Stimulated activated CD8-positive, alpha-beta memory T cell treated with anti-CD3 and anti-CD28 coated beads, Interleukin-7, amount 100 ng/mL, for 1 hour (primary cell): ENCODE measurements at places on chromosomes 16 and 17.

DNA sequence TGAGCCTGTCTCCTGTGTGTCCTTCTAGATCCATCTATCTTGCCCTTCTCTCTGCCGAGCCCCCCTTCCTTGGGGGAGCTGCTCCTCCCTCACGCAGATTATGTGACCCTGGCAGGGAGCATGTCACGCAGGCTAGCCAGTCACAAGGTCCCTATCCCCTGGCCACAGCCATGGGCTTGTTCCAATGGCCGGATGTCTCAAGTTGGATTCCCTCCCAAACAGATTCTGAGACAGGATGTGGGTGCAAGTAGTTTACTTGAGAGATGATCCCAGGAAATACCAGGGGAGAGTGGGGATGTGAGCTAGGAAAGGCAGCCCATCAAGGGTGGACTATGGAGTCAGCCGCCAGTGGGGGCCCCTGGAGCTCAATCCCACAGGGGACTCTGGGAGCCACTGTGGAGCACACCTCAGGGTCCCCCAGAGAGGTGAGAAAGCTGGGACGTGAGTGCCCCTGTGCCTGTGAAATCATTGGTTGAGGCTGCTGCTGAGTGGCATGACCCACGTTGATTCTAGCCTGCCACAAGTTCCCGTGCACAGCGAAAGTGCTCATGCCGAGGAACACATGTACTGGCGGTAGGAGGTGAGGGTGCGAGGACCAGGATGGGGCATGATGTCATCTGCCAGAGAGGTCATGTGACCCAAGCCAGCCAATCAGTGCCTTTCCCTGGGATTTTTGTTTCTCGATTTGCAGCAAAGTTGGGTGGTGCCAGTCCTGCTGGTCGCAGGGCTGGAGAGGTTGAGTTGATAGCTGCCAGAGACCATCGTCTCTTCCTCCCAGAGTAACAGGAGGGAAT lies 6.4 kb upstream of the CRISPLD2 start:
- no peak for DNase-seq

GRCh38 chr17:43543300-43543699 lies 2.8 kb downstream of the ETV4 start:
- DNase-seq: no peak

- DNase-seq: peak; percentile 19
These were observed 30.1 kb downstream of the VAC14 start for GRCh38 chr16:70770626-70771552.

DNA sequence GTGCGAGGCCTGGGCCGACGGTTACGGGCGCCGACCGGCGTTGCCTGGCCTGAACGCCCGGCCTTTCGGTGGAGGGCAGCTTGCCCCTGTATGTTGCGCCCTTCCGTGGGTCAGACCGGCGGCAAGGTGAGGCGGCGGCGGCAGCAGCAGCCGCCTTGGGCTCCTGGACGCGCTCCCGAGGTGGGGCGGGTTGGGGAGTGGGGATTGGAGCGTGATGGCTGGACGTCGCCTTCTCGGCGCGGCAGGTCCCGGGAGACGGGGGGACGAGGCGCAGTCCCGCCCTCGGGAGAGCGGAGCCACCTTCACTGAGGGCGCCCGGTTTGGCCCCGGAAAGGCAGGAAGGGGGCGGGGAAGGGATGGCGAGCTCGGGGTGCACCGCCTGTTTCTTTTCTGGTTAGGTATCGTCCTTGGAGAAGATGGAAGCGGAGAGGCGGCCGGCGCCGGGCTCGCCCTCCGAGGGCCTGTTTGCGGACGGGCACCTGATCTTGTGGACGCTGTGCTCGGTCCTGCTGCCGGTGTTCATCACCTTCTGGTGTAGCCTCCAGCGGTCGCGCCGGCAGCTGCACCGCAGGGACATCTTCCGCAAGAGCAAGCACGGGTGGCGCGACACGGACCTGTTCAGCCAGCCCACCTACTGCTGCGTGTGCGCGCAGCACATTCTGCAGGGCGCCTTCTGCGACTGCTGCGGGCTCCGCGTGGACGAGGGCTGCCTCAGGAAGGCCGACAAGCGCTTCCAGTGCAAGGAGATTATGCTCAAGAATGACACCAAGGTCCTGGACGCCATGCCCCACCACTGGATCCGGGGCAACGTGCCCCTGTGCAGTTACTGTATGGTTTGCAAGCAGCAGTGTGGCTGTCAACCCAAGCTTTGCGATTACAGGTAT lies 671 bp downstream of the DGKE start:
- no peak for DNase-seq

DNA sequence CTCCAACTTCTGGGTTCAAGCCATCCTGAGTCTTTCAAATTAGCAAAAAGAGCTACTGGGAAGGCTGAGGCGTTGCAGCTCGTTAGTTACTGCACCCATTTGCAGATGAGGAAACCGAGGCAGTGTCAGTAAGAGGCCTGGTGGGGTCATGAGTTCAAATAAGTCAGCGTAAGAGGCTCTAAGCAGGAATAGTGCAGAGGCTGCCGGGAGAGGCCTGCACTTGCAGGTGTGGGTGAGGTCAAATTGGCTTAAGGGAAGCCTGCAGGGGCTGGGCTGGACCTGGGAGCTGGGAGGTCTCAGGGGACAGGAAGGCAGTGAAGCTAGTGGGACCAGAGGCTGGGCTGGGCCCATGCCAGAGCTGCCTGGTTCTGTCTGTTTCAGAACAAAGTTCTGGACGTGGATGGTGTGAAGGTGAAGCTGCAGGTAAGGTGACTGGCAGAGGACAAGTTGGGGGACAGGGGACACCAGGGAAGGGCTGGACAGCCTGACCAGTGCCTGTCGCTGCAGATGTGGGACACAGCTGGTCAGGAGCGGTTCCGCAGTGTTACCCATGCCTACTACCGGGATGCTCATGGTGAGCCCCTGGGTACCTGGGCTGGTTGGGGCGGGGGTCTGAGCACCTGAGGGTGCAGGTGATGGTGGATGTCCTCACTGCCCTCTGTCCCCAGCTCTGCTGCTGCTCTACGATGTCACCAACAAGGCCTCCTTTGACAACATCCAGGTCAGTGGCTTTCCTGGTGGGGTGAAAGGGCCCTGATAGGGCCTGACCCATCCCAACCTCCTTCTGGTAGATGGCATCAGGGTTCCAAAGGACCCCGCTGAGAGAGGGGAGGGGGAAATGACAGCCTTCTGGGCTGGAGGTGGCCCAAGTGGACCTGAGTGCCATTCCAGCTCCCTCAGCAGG lies 3.0 kb downstream of the RAB26 start:
- DNase-seq: no peak

GRCh38 chr17:50152736-50153135 lies 2.3 kb upstream of the PPP1R9B start:
- DNase-seq: no peak

- no peak for DNase-seq
These were observed 8.7 kb downstream of the COL1A1 start for GRCh38 chr17:50192618-50193291.

- DNase-seq: no peak
These were observed 14.2 kb downstream of the ATXN1L start for GRCh38 chr16:71859762-71860521.

- no peak for DNase-seq
These were observed 10.2 kb upstream of the MAF start for GRCh38 chr16:79610771-79611170.

- DNase-seq: no peak
These were observed 7.5 kb downstream of the VASN start for GRCh38 chr16:4378999-4379690.

- no peak for DNase-seq
These were observed 18.1 kb downstream of the ANKFN1 start for GRCh38 chr17:56171186-56171959.

- no peak for DNase-seq
These were observed 4.6 kb downstream of the IRF8 start for GRCh38 chr16:85903559-85903958.

DNA sequence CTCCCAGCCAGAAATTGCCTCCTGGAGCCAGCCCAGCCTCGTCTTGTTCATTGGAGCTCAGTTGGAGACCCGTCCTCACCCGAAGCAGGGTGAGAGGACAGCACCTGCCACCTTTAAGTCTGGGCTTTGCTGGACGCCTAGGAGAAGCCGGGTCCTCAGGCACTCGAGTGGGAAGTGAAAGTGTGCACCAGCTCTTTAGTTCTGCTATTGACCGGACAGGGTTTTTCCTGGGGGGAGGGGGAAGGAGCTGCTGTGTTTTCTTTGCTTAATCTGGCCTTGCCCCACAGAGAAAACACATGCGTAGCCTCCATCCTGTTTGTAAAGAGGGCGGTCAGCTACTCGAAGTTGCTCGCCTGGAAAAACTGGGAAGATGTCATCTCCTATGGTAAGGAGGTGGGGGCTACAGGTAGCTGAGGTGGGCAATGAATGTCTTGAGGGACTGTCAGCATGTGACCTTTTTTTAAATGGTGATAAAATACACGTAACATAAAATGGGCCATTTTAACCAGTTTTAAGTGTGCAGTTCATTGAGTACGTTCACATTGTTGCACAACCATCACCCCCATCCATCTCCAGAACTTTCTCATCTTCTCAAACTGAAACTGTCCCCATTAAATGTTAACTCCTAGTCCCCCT lies 34.4 kb downstream of the CMIP start:
- DNase-seq: no peak

- DNase-seq: no peak
These were observed 5.4 kb downstream of the NQO1 start for GRCh38 chr16:69720822-69721430.

GRCh38 chr17:10337136-10337535 lies 35.7 kb downstream of the MYH13 start:
- DNase-seq: no peak

GRCh38 chr16:11677959-11678881 lies 10.0 kb downstream of the SNN start:
- DNase-seq: no peak

GRCh38 chr16:65012357-65012756 lies 109.5 kb downstream of the CDH11 start:
- no peak for DNase-seq

DNA sequence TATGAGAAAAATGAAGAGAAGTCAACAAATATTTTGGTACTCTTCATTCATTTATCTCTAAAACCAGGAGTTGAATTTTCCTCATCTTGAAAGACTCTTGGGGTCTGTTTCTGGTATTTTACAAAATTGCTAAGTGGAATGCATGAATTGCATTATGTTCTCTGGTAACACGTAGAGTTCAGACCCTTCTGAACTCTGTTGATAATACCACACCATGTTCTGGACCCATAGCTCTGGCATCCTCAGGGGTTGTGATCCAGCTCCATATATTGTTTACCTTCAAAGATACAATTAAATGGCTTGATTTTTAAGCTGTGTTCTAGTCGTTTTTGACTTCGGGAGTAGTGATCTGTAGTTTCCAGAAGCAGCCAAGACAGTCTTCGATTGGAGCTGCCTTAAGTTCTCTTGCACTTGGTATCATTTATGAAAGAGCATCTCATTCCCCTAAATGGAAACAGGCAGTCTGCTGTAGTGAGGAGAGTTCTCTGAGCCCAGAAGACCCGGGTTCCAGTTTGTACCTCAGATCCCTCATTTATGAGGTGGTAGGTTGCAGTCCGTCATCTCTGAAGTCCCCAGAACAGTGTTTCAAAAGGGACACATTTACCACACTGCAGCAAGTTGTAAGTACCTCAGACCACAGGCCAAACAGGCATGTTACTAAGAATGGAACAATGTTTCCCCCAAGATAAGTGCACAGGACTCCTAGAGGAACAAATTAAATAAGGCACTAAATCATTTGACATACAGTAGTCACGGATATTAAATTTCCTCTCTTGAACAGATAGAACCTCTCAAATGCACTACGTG lies 9.6 kb downstream of the PSMD7 start:
- DNase-seq: no peak

DNA sequence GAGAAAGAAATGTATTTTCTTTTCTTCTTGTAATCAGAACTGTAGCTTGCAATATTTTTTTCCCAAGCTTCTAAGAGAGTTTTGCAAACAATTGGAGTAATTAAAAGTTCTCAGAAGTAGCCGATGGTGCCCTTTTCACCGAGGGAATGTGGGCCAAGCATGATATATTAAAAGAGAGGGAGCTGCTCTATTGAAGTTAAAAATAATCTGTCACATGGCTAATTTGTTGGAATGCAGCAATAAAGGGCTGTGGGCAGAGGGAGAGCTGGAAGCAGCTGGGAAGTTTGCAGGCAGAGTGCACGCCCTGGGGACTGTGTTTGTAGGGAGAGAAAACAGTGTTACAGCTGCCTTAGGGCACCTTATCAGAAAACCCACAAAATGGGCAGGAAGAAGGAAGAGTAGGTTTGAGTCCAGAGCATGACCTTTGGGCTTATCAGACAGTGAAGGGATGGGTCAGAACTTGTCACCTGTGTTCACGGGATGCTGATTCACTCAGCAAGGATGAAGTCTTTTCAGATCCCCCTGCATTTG lies 18.5 kb upstream of the TERF2 start:
- DNase-seq: no peak

- DNase-seq: no peak
These were observed 36.8 kb downstream of the ADCY7 start for GRCh38 chr16:50303041-50303604.

- no peak for DNase-seq
These were observed 6.2 kb downstream of the JPH3 start for GRCh38 chr16:87608400-87608985.

DNA sequence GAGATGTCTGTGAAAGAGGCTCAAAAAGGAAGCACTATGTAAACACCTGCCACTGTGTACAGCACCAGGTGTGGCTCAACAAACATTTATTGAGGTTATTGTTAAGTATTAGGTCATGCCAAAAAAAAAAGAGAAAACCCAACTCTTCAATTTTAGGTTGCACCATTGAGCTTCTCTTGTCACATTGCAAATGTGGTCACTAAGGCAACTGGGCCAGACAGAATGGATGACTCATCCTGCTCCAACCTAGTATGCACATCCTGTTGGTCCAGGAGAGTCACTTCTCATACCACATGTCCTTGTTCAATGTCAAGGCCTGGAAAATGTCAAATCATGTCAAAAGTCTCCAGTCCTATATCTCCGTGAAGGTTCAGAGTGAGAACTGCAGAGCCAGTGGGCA lies 25.0 kb downstream of the HOXB1 start:
- peak; percentile 16 for DNase-seq

- DNase-seq: no peak
These were observed 1.7 kb downstream of the USB1 start for GRCh38 chr16:58002936-58003335.
